ENCODE measurements at places on chromosomes 12 and 14.

DNA sequence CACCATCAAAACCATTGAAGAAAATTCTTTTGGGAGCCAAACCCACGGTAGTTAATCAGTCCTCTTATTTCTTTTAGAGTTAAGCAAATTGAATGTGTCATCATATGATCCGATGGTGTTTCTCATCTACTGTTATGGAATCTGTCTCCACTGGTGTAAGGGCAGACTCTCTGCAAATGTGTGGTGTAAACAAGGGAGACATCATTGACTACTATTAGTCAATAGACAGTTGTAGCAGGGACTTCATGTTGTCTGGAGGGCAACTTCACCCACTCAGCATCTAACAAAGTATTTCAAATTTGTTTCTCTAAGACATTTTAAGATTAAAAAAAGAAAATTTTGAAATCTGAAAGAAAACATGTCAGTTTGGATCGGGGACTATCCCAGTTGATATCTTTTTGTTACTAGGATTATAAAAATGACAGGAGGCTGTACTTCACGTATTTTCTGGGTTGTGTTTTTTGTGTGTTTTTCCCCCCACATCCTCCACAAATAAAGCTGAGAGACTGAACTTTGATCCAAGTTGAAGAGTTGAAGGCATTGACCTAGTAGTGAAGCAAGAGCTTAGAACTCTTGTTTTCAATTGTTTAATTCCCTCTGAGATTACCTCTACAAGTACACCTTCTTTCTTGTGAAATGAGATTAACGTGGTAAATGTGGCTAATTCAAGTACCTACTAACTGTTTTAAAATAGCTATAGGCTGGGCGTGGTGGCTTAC, 4.0 kb downstream of the GOLGA5 start:
- DNase-seq: no peak

DNA sequence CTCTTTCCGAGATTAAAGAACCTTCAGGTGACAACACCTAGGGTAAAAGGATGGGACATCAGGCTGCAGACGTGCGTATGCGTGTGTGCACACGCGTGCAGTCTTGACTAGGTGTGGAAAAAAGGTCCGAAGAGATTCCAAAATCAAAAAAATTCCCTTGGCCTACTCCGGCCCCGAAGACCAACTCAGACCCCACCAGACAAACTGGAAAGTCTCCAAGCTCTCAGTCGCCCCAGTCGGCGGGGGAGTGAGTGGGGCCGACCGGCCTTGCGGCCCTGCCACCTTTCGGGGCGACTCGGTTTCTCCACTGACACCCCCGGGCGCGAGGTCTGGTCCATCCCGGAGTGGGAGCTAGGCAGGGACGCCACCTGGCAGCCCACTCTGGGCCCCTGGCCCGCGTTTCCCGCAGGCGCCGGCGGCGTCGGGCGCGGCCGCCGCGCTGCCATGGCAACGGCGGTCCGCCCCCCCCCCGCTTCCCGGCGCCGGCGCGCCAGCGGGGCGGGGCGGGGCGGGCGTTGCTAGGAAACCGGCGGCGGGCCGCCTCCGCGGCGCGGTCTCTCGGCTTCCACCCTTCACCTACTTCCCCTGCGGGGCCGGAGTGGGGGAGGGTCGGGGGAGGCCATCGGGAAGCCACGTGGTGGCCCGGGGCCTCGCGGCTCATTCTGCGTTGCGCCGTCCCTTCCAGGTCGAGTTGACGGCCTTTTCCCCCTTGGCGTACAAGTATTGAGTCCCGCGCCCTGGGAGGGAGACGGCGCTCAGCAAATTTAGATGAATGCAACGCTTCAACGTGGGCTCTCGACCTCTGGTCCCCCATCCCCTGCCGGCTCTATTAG, 253.1 kb downstream of the EFCAB11 start:
- peak; percentile 67 for DNase-seq

DNA sequence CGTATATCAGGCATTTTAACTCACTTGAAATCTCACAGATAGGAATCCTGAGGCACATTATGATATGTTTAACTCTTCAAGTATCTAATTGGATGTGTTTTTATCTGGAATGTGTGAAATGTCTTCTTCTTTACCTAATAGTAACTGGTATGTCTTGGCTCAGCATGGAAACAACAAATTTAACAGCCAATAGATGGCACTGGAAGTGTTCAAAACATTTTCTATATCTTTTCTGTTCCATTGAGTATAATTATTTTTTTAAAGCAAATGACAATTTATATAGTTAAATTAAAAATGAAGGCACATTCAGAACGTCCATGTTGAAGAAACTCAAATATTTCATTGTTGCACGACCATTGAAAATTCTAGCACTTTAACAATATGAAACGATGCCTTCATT, 164.6 kb upstream of the SLC16A7 start:
- DNase-seq: no peak

DNA sequence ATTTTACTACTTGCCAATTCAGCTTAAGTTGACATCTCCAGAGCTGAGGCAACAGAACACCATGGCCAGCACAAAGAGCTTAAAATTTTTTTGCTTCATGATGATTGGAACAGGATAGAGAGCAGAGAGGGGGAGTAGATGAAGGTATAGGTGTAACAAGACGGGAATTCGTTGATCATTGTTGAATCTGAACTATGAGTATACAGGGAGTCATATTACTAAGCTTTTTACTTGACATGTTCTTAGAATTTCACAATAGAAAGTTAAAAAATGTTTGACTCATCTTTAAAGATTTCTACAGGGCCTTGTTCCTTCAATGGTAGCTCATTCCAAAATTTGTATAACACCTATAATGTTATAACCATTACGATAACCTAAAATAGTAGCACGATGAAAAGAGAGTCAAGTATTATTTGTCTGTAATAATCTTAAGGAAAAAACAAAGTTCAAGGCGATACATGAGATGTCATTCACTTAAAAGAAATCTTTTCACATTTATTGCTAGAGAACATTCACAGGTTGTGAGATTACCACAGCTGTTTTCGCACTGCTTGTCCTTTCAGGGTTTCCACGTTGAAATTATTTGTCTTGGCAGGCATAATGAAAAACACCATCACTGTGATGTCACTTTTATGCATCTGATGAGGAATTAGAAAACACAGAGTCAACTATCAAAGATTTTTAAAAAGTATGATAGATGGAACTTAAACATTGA, 33.9 kb downstream of the SPX start:
- DNase-seq: no peak

DNA sequence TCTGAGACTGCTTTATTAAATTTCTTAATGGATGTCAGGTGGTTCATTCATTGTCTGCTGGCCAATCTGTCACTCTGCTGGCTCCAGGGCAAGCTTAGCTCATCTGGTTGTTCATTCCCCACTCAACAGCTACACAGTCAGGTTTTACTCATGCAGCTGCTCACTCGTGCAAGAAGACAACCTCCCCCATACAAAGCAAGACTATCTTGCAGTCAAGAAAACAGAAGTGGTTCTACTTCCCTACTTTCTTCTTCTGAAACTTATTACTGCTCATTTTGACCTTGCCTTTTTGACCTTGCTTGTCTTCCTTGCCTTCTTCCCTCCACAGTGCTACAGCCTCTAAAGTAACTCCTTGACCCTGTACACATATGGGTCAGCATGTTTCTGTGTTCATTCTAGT, 277.9 kb downstream of the SSPN start:
- DNase-seq: no peak

DNA sequence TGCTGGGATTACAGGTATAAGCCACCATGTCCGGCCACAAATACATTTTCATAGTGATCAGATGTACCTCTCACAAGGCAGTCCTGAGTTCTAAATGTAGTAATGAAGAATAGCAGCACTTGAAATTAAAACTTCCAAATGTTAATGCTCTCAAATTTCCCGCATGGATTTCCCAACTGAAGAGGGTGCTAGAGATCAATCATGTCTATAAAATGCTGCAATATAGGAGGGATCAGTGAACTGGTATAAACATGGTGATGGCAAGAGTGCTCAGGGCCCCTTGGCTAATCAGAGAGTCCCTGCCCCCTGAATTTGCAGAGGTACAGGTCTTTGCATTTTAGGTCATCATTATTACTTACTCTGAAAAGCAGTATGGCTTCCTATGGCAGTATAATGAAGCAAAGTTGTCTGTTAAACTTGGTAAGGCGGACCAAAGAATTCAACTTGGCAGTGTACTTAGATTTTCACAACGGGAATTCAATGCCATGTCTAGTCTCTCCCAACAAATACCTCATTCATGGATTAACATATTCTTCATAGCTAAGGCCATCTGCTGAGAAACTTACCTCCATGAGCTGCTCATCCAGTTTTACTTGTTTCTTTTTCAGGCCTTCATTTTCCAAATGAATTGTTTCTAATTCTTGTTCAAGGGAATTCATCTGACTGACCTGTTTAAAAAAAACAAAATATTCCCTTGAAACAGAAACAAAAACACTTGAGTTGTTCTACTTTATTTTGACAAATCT, 67.0 kb upstream of the SAV1 start:
- no peak for DNase-seq
